ENCODE measurements at places on chromosomes 5 and 9.

DNA sequence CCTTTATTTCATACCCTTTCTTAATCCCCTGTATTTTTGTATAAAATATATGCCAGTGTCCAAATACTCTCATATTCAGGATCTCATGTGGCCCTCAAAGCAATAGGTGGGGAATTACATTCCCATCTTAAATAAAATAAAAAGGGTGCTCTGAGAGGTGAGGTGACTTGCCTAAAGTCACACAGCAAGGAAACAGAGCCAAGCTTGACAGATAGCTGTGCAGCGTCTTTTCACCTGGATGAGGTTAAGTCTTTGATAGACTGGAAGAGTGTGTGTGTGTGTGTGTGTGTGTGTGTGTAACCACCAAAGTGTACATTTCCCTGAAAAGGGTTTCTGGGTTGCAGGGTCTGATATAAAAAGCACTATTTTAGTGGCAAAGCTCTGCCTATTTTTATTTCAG, 12.4 kb downstream of the MSX2 start:
- no peak for DNase-seq

DNA sequence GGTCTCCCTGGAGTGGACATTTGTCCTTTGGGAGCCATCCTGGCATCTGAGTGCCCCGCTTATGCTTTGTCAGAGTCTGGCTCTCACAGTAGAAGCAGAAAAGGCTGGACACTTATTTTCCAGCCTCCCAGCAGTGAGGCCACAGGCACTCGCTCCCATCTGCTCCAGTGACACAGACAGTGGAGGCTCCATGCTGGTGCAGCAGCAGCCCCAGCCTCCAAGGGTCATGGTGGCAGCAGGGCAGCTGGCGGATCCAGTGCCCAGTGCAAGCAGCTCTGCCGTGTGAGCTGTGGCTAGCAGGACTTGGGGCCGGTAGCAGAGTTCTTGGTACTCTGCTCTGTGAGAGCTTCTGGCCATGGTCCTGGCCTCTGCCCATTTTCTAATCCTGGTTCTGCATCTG, 157.3 kb upstream of the ALDH1B1 start:
- no peak for DNase-seq

DNA sequence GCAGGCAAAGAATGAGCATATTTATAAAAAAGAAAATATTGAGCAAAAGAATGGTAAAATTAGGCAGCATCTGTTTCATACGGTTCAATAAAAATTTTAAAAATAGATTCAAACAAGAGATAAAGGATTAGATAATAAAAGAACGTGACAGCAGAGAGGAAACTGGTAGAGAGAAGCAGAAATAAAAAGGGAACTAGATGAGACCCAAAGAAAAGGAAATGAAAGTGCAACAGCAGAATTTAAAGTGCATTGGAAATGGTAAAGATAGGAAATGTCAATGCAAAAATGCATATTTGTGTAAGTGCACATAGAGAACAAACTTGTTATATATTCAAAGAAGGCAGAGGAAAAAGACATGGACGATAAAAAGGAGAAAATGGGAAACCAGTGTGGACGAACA, 70.2 kb downstream of the SUSD1 start:
- no peak for DNase-seq

DNA sequence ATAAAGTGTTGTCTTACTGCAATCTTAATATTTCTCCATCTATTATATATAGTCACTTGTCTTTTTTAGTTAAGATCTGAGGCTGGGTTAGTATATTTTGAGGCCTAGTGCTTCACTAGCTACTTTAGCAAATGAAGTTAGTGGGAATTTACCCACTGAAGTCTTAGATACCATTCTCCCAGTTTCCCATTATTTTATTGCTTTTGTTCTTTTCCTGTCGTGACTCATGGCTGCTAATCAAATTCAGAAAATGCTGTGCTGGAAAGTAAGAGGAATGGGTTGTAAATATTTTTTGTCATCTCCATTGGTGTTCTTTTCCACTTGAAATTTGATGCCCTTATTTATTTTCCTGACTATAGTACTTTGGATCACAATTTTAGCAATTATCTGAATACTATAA, 14.2 kb downstream of the TCERG1 start:
- no peak for DNase-seq

DNA sequence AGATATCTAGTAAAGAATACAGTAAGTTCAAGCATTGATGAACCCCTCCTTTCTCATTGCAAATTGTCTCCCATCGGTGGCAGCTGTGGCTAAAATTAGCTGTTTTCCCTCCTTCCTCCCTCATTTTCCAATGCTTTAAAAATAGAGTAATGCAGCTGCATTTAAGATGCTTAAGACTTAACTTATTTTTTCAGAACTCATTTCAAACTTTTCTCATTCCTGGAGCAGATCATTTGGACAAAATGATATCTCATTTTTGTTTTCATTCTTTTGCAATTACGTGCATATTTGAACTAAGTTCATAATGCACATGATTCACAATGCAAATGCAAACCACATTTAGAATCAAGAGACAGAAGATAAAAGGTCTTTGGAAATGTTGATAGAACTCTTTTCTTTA, 14.6 kb downstream of the HSPB3 start:
- no peak for DNase-seq

DNA sequence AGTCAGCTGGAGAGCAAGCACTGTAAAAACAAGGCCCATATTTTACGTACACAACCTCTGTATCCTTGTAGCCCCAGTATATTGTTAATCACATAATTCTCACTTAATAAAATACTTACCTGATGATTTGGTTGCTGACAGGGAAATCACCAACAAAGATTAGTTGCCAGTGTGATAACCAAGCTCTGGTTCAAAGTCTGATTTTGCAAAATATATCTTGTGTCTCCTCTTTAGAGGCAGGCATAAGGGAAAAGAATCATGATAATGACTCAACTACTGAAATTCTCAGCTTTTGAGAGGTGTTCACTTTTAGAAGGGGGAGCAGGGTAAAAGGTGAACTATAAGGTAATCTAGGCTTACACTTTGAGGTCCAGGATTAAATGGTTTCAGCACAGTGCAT, 351.1 kb upstream of the CD180 start:
- DNase-seq: no peak

- no peak for DNase-seq
Measured at GRCh38 chr9:127926906-127927200, 3.7 kb downstream of the PIP5KL1 start.

GRCh38 chr9:38415856-38416255, 8.4 kb downstream of the IGFBPL1 start:
- no peak for DNase-seq

DNA sequence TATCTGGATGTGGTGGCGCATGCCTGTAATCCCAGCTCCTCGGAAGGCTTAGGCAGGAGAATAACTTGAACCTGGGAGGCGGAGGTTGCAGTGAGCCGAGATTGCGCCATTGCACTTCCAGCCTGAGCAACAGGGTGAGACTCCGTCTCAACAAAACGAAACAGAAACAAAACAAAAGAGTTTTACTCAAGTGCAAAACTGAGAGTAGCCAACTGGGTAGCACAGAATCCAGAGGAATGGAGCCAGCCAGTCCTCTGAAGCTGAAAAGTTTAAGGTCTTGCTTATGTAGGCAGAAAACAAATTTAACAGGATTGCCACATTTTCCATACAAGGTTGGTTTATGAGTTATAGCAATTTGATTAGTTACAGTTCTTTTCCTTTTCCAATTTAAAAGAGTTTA, 32.0 kb downstream of the SPIN1 start:
- no peak for DNase-seq

GRCh38 chr5:179126506-179126991, 66.4 kb downstream of the ZNF354C start:
- DNase-seq: no peak

Data from stimulated activated CD4-positive, alpha-beta T cell treated with anti-CD3 and anti-CD28 coated beads, Interleukin-1b, Interleukin-23, amount 100 ng/mL, for 1 hour (primary cell).